ENCODE measurements at places on chromosomes 4 and X.

GRCh38 chr4:81351654-81352445 is 119.9 kb downstream of the RASGEF1B start:
- peak; percentile 80 for DNase-seq

GRCh38 chrX:31421441-31421840 is 349.6 kb upstream of the FTHL17 start:
- no peak for DNase-seq

GRCh38 chrX:74521961-74522751 is 92.3 kb downstream of the RLIM start:
- no peak for DNase-seq

GRCh38 chr4:175418516-175418915 is 393.5 kb downstream of the GPM6A start:
- DNase-seq = no peak

GRCh38 chr4:168771251-168771650 is 238.8 kb downstream of the CBR4 start:
- no peak for DNase-seq

- DNase-seq = no peak
These were observed 222.2 kb downstream of the DCTD start for GRCh38 chr4:182695009-182695408.

- no peak for DNase-seq
These were observed 53.3 kb downstream of the FBXL5 start for GRCh38 chr4:15601862-15602261.

- peak; percentile 80 for DNase-seq
These were observed at the start of gene RPL39 for GRCh38 chrX:119791437-119792231. Gene RPL39, minus strand, starts transcription at chrX:119791630. Its CDS starts 54 bp downstream, at chrX:119791576.

- no peak for DNase-seq
These were observed 46.6 kb upstream of the SHISA3 start for GRCh38 chr4:42350611-42351182.

- DNase-seq = no peak
These were observed 809 bp upstream of the H2AZ1 start for GRCh38 chr4:99950913-99951254.

DNA sequence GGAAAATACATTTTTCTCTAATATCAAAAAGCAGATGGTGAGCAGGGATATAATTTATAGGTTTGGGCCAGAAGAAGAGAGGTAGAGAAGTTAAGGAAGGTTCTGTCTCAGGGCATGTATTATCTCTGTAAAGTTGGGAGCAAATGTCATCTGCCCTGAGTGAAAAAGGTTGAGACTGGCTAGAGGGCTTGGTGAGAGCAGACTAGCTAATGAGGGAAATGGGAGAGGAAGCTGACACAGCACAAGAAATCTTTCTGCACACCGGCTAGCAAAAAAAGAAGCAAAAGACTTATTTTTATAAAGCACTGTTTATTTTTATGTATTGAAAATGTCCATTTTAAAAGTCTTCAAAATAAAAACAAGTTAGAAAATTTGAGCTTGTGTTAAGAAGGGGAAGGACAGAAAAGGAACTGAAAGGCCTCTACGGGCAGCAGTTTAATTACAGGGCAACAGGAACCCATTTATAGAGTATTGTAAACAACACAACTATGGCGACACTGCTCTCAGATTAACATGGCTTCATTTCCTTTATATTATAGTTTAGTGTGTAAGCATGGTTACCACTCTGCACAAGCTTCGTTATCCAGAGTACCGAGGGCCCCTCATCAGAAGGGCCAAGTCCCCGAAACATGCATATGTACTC is 17.4 kb downstream of the CD40LG start:
- no peak for DNase-seq

DNA sequence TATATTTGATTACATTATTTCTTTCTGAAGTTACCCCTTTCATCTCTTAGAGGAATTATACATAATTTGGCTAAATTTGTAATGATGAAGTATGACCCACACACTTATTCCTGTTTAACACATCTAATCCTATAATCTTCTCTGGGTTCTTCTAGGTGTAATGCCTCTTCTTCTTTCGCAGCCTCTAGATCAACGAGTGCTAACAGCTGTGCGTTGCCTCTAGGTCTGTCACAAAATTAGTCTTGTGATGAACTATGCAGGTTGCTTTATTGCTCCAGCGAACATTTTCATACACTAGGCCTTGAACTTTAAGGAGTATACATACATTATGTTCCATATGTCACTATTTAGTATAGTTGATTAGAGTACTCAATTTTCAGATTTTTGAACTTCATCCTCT is 89.9 kb downstream of the TTC29 start:
- DNase-seq = no peak

GRCh38 chrX:72604112-72604511 is 31.5 kb upstream of the HDAC8 start:
- DNase-seq = no peak

Data from NCI-H187 (cell line).